CD4-positive, CD25-positive, alpha-beta regulatory T cell (primary cell): ENCODE measurements at places on chromosomes 1 and 21. TPM values are rescaled to one million over a fixed set of nuclear protein-coding genes. Genes with fewer than 3 reads are reported as not detected.

DNA sequence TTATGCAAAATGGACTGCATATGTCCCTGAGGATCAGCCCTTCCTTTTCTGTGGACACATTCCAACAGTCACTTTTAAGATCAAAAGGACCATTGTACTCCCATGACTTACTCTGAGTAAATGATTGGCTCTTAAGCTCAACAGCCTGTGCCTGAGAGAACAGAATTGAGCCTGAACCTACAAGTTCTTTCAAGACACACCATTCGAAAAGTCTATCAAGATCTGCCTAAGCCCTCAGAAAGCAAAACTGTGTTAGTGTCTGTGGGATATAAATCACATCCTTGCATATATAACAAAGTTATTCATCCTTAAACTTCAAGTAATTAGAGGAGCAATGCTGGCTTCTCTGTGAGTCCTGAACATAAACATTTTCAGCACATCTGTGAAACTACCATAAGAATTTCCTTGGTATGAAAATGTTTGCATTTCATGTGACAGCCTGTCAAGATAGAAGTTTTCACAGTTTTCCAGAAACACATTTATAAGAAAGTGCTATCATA, 41.6 kb downstream of the PCNX2 start:
- H3K27me3 ChIP-seq: no peaks in the 10 kb centered on the region
- no peaks in the 10 kb centered on the region for H3K4me1 ChIP-seq
- H3K27ac ChIP-seq: no peak overlapping the region
- peaks cover 37% of the 10 kb centered on the region for H3K36me3 ChIP-seq

- H3K27ac ChIP-seq: no peak overlapping the region
- no peak for DNase-seq
- no peak overlapping the region for H3K4me3 ChIP-seq
- no peaks in the 10 kb centered on the region for H3K36me3 ChIP-seq
Observed at GRCh38 chr1:40606194-40606593, 59.3 kb downstream of the RIMS3 start.

DNA sequence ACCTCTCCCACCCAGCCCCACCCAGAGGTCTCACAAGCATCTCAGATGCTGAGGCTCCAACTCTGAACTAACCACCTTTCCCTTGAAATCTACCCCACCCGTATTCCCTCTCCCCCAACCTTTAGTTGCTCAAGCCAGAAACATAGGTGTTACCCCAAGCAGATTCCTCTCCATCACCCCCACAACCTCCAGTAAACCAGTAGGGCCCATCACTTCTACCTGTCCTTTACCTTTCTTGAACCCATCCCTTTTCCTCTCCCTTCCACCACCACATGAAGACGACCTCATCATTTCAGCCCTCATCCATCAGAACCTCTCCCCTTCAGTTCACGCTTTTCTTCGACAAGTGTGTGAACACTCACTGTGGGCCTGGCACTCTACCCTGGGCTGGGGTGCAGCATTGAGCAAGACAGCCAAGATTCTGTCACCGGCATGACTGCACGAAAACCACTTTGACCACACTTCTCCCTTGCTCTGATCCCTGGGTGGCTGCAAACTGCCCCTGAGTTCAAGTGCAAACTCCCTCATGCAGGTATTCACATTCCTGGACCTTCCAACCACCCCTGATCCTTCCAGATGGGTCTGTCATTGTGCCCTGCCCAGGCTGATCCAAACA, 65.5 kb upstream of the LAPTM5 start:
- no peaks in the 10 kb centered on the region for H3K36me3 ChIP-seq
- DNase-seq: no peak
- no peak overlapping the region for H3K4me3 ChIP-seq
- peaks cover 11% of the 10 kb centered on the region for H3K4me1 ChIP-seq
- H3K27ac ChIP-seq: no peak overlapping the region
- H3K27me3 ChIP-seq: peaks cover 30% of the 10 kb centered on the region

DNA sequence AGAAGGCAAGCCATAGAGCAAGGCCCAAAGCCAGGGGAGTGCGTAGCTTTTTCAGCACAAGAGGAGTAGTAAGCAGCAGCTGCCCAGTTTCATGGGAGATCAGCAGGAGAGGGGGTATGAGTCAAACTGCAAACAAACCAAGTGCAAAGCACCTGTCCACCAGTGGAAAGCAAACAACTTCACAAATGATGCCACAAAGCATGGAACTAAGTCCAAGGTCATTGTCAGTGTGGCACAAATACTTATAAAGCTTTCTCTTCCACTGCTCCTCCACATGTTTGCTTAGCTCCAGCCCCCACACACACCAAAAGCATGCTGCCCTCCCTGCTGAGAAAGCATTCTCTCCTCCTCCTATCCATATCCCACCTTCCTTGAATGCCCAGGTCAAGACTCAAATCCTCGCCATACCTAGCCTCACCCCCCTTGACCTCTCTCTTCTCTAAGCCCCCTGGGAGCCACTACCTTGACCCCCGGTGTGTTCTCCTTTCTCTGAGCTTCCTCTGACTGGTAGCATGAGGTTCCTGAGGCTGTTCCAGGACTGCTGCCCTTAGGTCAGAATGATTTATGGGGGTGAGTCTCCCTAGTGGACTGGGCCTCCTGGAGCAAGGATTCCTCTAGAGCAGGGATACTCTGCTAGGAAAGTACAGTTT, 70.4 kb downstream of the DMAP1 start:
- H3K4me1 ChIP-seq: no peaks in the 10 kb centered on the region
- peaks cover 41% of the 10 kb centered on the region for H3K36me3 ChIP-seq
- H3K27me3 ChIP-seq: no peaks in the 10 kb centered on the region
- no peak for DNase-seq
- H3K27ac ChIP-seq: no peak overlapping the region
- no peak overlapping the region for H3K4me3 ChIP-seq

DNA sequence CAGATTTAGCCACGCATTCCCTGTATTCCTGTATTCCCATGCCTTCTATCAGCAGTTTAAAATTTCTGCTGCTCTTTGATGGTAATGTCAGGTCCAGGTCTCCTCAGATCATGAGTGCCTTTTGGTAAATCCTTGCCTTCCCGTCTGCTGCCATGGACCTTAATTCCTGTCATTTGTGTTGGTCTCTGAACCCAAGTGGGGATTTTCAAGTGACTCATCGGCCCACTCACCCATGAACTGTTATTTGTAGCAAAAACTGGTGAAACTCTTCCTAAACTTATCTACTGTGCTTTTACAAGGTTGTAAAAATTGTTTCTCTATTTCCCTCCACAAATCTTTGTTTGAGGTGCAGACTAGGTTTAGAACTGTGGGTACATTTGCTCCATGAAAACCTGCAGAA, 47.4 kb downstream of the ACTN2 start:
- H3K36me3 ChIP-seq: no peaks in the 10 kb centered on the region
- DNase-seq: no peak
- H3K27me3 ChIP-seq: no peaks in the 10 kb centered on the region
- H3K4me3 ChIP-seq: no peak overlapping the region
- no peaks in the 10 kb centered on the region for H3K4me1 ChIP-seq

SPAG17 gene
- total RNA-seq: not detected

SPRR2A gene
- not detected for total RNA-seq
